ENCODE measurements at places on chromosomes 11 and 22. TPM values are rescaled to one million over a fixed set of nuclear protein-coding genes. Genes with fewer than 3 reads are reported as not detected.

Gene DRD4
- not detected for total RNA-seq

Gene USH1C
- total RNA-seq: not detected

Gene C11orf91
- 0.33 TPM for total RNA-seq

Gene DEUP1
- not detected for total RNA-seq

Gene GUCY1A2
- total RNA-seq: 0.29 TPM

Gene ANO1
- total RNA-seq: not detected

Gene UBQLNL
- 0.15 TPM for total RNA-seq

Gene MMP1
- 78.2 TPM for total RNA-seq

Gene KRTAP5-8
- not detected for total RNA-seq

Gene TRPC6
- 0.17 TPM for total RNA-seq

Gene KRTAP5-3
- total RNA-seq: not detected

Gene MN1
- 16.0 TPM for total RNA-seq

All from smooth muscle cell of trachea (primary cell).